ENCODE measurements at places on chromosomes 2 and 18. TPM values are rescaled to one million over a fixed set of nuclear protein-coding genes. Genes with fewer than 3 reads are reported as not detected.

DNA sequence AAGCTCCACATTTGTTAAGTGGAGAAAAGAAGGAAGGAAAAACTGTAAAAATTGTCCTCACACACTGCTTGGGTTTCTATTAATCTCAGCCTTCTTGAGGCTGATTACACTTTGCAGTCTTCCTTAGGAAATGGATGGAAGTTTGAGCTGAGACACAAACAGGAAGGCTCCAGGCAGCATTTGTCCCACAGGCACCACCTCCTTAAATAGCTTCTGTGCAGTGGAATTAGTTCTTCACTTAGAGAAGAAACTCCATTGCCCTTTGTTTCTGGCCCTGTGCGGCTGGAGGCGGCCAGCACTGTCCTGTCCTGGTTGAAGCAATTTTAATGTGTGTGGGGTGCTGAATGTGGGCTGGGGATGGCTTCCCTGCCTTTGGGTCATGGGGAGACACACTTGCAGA lies 44.3 kb downstream of the ARHGAP28 start:
- DNase-seq, result no peak

DNA sequence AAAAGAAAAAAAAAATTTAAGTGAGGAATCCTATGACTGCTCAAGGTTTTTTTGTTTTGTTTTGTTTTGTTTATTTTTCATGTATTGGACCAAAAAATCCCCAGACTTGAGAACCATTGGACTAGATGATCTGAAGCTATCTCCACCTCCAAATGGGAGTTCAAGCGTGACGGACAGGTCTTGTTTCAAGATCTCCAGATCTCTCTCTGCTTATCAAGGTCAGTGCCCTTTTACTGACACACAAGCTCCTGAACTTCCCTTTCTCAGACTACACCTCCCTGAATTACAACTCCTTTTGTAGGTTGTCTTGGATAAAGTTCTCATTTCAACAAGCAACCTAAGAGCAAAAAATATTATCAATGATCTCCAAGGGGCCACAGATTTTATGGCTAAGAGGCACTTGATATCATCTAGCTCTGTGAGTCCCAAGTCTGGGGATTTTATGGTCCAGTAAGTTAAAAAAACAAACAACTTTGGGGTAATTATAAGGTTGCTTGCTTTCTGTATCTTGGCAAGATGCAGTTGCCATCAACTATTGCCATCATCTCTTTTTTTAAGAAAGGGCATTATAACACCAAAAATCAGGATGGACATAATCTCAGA lies 396.0 kb upstream of the ATP5MC3 start:
- DNase-seq, result no peak

DNA sequence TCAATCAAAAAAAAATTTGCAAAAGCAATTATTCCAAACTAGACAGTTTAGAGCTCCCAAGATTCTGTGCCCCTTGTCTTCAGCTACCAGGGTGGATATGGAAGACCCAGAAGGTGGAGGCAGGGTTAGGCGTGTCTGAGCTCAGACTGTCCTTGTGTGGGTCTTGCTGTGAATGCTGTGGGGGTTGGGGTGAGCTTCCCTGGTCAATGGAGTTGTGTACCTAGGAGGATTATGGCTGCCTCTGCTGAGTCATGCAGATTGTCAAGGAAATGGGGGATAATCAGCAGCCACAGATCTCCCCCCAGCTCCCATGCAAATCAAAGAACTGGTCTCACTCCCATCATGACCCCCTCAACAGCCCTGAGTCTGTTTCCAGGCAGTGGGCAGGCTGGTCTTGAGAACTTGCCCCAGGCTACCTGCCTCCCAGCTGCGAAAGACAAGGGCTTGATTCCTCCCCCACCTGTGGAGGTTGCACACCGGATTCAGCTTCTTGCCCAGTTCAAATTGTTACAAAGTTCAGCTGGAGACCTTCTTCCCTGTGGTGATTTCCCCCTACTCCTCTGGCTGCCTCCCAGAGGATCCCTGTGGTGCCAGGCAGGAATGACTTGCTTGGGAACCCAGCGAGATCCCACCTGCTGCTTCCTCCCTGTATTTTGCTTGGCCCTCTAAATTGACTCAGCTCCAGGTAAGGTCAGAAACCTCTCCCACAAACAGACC lies 77.0 kb downstream of the RAD51AP2 start:
- DNase-seq, result no peak

The ACAA2 gene
- total RNA-seq, result 178 TPM

The AMER3 gene
- total RNA-seq, result not detected

DNA sequence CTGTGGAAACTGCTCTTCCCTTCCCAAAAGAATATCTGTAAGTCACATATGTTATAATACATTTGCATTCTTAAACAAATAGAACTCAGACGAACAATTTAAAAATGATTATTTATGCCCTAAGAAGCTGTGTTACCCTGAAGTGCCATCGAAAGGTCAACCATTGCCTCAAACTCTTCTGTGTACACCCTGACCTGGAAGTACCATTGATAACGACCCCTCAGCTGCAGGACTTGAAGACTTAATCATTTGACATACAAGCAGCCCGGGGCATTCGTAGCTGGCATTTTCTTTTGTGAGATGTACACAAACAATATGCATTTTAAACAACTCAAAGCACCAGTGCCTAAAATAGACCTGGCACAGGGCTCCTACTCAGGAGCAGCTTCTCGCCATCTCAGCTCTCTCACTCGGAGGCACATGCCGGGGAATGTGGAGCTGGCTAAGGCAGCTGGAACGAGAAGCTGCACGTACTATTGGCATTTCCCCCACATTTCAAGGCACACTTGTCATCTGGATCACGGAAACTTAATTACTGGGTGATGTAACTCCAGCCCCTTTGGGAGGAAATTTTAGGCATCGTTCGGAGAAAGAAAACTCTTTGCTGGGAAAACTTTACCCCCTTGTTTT lies 170.0 kb upstream of the GALNT5 start:
- no peak for DNase-seq

The AQP4 gene
- not detected for total RNA-seq

DNA sequence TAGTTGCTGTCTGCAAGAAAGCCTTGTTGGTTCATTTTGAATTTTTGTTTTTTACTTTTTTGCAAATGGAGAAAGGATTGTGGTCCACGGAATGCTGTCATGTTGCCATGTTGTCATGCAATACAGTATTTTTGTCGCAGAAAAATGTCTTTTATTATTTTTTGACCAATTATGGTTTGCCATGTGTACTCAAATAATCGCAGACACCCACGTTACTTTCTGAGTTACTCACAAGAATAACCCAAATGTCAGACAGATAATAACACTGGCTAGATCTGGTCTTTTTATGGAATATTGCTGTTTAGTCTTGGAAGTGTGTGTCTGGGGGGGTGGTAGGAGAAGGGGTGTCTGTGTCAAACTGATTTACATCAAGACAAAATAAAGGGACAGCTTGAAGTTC lies 188.9 kb downstream of the LTBP1 start:
- DNase-seq, result no peak

Data from mesenteric fat pad (tissue), 1 donor.